ENCODE measurements at places on chromosomes 6 and 20.

- no peak for DNase-seq
These were observed 571.5 kb downstream of the HDGFL1 start for GRCh38 chr6:23140871-23141270.

- DNase-seq: no peak
These were observed 6.6 kb downstream of the BFSP1 start for GRCh38 chr20:17524560-17524959.

GRCh38 chr20:64149141-64149540 is 15.1 kb upstream of the MYT1 start:
- no peak for DNase-seq

GRCh38 chr6:68634726-68635411 is at the start of gene ADGRB3:
Gene ADGRB3, plus strand, starts transcription at chr6:68635282. Its CDS starts 3,394 bp downstream, at chr6:68638676.
- DNase-seq: no peak

DNA sequence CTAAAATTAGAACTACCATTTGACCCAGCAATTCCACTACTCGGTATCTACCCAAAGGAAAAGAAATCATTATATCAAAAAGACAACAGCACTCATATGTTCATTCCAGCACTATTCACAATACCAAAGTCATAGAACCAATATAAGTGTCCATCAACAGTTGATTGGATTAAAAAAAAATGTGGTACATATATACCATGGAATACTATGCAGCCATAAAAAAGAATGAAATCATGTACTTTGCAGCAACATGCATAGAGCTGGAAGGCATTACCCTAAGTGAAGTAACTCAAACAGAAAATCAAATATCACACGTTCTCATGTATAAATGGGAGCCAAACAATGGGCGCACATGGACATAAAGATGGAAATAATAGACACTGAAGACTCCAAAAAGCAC is 163.3 kb downstream of the DST start:
- DNase-seq: no peak
